CMK (cell line): ENCODE measurements at places on chromosomes 4 and X.

DNA sequence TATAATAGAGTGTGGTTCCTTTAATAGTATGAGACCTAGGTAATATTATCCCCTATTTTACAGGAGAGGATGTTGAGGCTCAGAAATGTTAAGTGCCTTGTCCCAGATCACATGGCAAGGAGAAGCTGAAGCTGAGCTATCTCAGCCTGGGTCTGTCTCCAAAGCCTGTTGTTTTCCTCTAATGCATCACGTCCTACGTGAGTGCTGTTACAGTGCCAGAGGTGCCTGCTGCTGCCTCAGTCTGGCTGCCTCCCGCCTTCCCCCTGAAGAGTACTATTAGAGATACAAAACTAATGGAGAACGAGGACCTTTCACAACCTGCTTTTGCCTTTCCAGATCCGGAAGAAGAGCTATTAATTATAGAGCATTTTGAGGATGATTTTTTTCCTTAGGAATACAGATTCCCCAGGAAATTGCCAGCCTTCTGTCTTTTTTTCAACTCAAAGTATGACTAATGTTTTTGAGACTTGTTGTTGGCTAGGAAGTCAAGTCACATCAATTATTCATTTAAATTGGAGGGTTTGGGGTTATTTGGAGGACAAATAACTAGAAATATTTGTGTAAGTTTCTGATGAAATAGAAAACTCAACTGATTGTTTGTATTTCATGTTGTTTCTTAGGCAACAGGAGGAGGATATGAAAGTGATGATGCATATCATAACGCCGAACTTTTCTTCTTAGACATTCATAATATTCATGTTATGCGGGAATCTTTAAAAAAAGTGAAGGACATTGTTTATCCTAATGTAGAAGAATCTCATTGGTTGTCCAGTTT is 43.9 kb upstream of the MTMR1 start:
- no peak for DNase-seq

- DNase-seq: no peak
Measured at GRCh38 chr4:92789741-92790140, 486.0 kb downstream of the GRID2 start.

- no peak for DNase-seq
Measured at GRCh38 chr4:7999279-7999678, 59.6 kb upstream of the AFAP1 start.

- DNase-seq: no peak
Measured at GRCh38 chr4:147740176-147740575, 8.3 kb downstream of the ARHGAP10 start.

- DNase-seq: no peak
Measured at GRCh38 chrX:12956704-12957534, 18.0 kb upstream of the TMSB4X start.

- no peak for DNase-seq
Measured at GRCh38 chrX:34813618-34814017, 129.0 kb upstream of the FAM47B start.

DNA sequence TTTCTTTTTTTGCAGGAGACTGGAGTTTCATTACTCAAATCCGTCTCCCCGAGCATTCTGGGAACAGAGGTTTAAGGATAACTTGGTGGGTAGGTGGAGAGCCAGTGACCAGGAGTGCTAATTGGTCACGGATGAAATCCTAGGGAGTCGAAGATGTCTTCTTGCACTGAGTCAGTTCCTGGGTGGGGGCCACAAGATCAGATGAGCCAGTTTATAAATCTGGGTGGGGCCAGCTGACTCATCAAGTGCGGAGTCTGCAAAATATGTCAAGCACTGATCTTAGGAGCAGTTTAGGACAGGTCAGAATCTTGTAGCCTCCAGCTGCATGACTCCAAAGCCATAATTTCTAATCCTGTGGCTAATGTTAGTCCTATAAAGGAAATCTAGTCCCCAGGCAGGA is 741.3 kb downstream of the PCDH7 start:
- DNase-seq: no peak

DNA sequence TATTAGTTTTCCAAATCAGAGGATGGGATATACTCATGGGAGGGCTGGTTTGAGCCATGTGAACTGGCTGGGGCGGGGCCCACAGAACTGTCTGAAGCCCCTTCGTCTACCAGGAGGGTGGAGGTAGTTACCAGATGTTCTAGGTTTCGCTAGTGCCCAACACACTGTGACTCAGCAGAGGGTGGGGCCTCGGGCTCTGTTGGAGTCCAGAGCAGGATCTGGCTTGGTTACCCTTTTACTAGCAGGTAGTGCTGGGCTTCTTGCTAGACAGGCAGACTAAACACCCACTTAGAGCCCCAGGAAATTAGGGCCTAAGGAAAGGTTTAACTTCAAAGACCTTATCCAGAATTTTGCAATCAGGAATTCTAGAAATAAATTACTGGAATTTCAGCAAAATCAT is 56.2 kb upstream of the CHRDL1 start:
- DNase-seq: no peak

DNA sequence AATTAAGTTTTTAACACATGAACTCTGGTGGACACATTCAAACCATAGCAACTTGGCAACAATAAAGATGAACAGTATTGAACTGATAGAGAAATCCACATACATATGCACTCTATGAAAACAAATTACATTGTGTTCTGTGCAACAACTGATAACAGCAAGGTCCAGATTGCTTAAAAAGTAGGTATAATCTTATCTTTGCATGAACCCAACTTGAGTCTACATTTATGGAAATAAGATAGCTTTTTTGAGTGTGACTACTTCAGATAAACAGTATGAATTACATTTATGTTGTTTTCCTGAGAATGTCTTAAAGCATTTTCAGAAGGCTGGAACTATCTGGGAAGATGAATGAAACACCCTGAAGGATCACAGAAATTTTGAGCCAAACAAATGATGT is 212.6 kb upstream of the GK2 start:
- no peak for DNase-seq

- no peak for DNase-seq
Measured at GRCh38 chr4:87005690-87006425, 71.0 kb downstream of the AFF1 start.

DNA sequence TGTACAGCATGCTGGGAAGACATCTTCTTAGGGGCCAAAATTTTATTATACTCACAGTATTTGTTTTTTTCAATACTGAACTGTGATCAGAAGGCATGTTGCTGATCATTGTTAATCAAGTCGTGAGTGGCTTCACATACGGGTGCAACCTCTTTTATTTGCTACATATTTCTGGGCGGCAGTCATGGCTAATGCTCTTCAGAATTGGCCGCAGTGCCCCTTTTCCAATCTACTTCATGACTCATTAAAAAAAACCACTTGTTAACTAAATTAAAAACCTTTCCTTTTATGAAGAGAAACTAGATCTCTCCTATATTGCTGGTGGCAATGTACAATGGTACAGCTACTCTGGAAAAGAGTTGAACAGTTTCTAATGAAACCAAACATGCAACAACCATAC is 101.5 kb upstream of the C1GALT1C1 start:
- DNase-seq: no peak

DNA sequence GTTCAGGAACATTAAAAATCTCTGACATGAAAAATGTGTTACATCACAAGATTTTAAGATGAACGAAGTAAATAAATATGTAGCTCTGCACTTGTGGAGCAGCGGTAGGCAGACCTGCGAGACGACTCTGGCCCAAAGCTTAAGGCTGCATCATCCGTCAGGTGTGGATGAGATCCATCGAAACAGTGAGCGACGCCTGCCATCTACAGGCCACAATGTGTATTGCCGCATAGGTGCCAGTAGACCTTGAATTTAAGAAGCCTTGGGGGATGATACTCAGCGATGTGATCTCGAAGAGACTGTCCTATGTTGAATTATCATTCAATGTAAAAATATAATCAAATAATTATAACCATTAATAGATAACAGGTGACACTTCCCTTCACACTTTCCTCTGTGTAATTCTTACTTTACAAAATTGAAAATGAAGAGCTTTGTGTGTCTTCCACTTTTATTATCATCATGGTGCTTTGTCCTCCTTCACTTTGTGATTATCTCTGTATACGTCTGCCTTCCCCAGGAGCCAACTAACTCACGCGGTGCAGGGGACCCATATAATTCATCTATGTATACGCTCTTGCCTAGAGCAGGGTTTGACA is 851.0 kb downstream of the RAB28 start:
- peak; percentile 33 for DNase-seq

- DNase-seq: no peak
Measured at GRCh38 chrX:24990535-24990934, 25.2 kb downstream of the ARX start.

- DNase-seq: no peak
Measured at GRCh38 chrX:118802857-118803256, 20.8 kb upstream of the ZCCHC12 start.

DNA sequence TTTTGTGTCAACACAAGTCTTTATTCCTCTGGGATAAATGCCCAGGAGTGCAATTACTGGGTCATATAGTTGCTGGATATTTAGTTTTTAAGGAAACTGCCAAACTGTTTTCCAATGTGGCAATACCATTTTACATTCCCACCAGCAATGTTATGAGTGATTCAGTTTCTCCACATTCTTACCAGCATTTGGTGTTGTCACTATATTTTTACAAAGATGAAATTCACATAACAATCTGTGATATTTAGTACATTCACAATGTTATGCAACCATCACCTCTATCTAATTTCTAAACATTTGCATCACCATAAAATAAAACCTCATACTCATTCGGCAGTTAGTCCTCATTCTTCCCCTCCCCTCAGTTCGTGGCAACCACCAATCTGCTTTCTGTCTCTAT is 75.0 kb downstream of the MAMLD1 start:
- no peak for DNase-seq

GRCh38 chr4:184641451-184641850 is 7.8 kb downstream of the CASP3 start:
- no peak for DNase-seq

DNA sequence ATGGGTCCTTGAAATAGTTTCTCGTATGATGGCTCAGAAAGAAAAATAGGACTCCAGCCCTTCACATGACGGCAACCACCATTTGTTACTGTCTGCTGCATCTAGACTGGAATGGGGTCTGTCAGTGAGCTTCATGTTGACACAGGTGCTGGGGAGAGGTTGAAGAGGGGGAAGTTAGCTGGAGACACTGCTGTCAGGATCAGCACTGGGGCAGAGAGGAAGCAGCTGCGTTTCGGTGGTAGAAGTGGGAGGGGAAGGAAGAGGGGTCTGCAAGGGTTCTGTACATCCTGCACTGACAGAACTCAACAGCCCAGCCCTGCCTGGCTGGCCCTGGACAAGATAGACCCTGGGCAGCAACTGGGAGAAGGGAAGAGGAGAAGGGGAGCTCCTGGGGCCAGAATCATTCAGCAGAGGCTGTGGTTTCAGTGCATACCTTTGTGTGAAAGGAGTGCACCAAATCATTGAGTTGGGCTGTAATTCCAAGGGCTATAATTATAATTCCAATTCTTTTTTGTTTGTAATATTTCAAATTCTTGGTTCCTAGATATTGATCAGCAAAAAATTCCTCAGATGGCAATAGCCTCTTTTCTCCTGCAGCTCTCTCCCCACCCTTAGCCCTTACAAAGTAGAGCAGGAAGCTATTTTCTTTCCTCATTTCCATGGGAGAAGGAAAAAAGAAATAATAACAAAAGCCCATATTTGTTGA is 119.4 kb upstream of the C1GALT1C1 start:
- peak; percentile 2 for DNase-seq

DNA sequence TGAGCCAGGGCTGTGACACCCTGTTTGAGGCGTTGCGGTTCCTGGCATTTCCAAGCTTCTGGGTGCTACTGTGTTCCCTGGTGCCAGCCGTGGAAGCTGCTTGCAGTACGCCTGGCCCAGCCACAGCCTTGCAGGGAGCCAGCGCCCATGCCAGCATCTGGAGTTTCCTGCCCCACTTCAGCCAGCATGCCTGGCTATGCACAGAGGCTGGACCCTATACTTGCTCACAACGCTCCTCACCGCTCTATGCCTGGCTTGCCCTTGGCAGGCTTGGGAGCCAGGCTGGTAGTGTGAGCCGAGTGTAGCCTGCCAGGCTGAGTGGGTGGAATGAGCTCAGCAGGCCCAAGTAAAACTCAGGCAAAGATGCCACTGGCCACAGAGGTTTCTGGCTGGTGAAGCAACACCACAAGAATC is 22.4 kb downstream of the PRRG1 start:
- no peak for DNase-seq

DNA sequence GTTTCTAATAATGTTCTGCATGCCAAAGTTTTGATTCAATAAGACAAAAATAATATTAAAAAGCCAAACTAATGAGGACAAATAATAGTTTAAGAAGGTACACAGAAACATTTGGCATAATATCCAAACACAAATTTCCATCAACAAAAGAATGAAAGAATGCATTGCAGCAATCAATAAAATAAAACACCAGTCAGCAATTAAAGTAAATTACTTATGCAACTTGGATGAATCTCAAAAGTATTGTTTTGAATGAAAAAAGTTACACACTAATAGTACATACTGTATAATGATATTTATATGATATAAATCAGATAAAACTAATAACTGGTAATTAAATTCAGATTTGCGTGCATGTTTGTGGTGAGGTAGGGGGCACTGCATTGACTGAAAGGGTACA is 285.5 kb upstream of the PCDH10 start:
- no peak for DNase-seq

GRCh38 chr4:73964862-73965611 is 16.8 kb downstream of the PF4 start:
- DNase-seq: no peak

DNA sequence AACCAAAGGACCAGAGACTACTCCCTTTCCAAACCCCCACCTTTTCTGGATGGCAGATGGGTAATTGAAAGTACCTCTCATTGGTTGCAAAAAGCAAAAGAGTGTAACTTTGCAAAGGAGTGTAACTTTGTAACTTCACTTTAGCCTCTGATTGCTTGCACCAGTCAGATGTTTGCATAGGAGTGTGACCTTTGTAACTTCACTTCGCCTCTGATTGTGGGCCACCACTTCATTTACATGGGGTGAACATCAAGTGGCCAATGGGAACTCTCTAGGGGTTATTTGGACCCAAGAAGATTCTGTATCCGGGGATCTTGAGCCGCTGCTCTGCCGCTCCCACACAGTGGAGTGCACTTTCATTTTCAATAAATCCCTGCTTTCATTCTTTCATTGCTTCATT is 9.9 kb upstream of the SLC25A43 start:
- no peak for DNase-seq

DNA sequence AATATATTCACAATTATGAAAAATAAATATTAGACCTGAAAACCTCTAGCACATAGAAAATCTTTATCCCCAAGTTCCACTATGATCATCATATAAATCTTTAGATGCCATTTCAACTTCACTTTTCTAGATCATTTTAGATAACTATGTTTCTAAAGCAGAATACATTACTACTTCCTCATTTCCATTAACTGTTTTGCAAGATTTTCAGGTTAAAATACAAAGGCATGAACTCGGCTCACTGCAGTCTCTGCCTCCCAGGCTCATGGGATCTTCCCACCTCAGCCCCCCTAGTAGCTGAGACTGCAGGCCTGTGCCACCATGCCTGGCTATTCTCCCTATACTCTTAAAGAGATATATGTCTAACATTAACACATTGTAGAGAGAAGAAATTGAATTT is 1365.9 kb upstream of the AGA start:
- DNase-seq: no peak

GRCh38 chrX:18031726-18032375 is 170.8 kb upstream of the RAI2 start:
- DNase-seq: no peak

- DNase-seq: no peak
Measured at GRCh38 chr4:130127297-130127696, 1031.3 kb downstream of the C4orf33 start.

- DNase-seq: no peak
Measured at GRCh38 chr4:10783351-10783750, 98.8 kb upstream of the CLNK start.

- DNase-seq: no peak
Measured at GRCh38 chrX:115579786-115580294, 18.9 kb downstream of the PLS3 start.
